Upper lobe of left lung (tissue), 6 donors: ENCODE measurements at places on chromosomes 7 and 10.

GRCh38 chr7:25482631-25483030, 254.3 kb upstream of the NPVF start:
- DNase-seq, result no peak

GRCh38 chr10:51300617-51301304, 226.5 kb downstream of the PRKG1 start:
- DNase-seq, result no peak

DNA sequence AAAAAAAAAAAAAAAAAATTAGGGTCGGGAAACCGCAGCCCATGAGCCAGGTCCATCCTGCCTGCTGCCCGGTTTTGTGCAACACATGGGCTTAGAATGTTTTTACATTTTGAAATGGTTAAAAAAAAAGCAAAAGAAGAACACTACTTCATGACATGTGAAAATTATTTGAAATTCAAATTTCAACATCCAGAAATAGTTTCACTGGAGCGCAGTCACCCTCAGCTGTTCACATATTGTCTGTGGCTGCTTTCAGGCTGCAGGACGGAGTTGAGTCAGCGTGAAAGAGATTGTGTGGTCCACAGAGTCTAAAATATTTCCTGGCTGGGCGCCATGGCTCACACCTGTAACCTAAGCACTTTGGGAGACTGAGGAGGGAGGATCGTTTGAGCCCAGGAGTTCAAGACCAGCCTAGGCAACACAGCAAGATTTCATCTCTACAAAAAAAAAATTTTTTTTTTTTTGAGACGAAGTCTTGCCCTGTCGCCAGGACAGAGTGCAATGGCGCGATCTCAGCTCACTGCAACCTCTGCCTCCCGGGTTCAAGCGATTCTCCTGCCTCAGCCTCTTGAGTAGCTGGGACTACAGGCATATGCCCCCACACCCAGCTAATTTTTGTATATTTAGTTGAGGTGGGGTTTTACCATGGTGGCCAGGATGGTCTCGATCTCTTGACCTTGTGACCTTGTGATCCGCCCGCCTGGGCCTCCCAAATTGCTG, 63.9 kb upstream of the ECHDC3 start:
- DNase-seq, result no peak

DNA sequence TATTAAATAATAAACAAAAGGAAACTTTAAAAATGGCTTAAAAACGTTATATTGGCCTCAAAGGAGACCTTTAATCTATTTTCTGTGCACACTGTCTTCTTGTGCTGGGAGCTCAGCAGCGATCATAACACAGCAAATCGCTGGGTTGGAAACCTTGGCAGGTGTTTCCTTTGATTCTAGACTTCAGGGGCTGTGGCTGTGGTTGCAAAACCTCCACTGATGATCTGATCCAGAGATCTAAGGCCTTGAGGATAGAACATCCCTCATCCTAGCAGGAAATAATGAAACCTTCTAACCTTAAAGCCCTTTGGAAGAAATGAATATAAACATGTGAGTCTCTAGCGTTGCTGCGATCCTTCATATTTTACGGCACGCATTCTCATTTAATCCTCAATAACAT, 29.8 kb downstream of the CDHR3 start:
- no peak for DNase-seq

DNA sequence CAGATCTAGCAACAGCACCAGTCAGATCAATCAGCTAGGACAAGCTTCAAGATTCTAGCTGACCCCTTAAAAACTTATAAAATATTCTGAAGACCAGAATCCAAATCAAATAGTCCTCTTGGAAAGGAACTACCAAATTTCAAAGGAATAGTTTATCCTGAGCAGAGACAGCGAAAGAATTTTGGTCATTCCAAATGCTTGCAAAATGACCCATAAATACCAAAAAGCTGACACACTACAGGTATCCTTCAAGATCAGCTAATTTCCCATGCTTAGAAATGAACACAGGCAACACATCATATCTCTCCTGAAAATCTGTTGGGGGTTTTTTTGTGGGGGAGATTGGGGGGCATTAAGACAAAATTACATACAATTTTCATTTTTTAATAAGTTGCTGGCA, 78.8 kb downstream of the PDSS1 start:
- DNase-seq, result no peak
